ENCODE measurements at places on chromosomes 1 and 21.
A peak's percentile ranks its signal among the peaks of the same experiment; 100 is the strongest.

DNA sequence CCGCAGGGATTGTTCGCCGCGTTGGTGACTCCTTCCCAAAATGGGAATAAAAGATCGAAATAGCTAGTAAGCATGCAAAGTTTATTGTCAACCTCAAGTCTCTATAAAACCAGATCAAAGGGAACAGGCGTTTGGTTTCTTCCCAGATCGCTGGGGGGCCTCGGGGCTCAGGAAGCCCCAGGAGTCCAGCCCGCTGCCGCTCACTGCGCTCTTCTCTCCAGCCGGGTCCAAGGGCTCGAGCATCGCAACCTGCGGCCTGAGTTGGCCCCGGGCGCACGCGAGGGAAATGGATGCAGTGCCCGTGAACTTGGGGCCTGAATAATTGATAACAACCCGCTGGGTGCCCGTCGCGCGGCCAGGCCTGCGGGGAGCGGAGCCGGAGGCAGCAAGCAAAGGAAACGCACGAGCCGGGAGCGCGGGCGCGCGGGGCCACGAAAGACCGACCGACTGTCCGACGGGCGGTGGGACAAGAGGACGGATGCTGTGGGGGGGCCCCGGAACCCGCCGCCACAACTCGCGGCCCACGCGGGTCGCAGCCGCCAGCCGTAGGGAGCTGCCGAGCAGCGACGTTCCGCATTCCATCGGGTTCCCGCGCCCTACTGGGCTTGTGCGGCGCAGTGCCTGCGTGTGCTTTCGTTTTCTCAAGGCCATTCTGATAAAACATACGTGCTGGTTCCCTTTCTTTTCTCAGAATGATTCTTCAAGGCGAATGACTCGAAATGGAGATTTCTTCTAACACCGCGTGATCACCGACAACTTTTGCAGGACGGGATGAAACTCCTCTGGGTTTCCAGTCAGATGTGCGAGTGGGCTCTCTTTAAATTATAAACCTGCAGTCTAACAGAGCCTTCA is 14.0 kb upstream of the ALX3 start:
- peak; percentile 29 for DNase-seq

DNA sequence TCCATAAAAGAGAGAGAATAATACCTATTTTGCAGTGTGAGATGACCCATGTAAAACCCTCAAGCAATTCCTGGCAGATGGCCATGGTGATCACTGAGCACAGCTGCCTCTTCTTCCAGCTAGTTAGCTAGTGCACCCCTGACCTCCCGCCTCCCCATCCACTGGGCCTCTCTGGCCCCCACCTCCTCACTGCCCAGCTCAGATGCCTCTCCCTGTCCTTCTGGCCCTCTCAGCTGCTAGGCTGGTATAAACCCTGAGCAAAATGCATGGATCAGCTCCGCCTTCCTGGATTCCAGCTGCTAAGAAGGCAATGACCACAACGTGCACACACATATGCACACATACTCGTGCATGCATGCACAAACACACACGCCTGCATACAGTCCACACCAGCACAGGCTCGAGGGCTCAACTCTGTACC is 117.2 kb downstream of the DMRTB1 start:
- no peak for DNase-seq

DNA sequence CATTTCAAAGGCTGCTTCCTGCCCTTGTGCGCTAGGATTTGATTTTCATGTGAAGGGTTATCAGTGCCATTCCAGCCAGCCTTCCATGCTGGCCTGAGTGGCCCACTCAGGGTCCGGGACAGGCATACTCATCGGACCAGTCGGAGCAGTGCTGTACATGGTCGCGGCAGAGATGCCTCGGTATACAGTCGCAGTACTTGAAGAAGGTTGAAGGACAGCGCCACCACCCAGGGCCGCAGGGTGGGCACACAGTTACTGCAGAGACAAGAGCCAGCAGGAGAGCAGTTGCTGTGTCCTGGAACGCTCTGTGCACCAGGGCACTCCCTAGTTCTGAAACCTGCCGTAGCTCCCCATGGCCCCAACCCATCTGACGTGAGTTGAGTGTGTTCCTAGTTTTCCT is 9.1 kb downstream of the LDLRAD1 start:
- no peak for DNase-seq

DNA sequence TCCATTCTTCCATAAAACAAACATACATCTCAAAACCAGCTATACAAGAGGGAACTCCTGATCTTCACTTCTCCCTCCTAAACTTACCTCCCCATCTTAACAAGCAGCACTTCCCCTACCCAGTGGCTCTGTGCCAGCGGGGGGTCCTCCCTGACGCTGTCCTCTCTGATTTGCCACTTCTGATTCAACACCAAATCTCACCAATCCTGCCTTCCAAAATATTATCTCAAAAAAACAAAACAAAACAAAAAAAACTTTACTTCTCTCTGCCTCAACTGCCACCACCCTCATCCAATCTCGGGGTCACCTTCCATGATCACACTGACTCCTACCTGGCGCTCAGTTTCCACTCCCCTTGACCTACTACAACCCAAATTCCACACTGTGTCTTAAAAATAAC is 72.8 kb downstream of the SLC45A1 start:
- no peak for DNase-seq

DNA sequence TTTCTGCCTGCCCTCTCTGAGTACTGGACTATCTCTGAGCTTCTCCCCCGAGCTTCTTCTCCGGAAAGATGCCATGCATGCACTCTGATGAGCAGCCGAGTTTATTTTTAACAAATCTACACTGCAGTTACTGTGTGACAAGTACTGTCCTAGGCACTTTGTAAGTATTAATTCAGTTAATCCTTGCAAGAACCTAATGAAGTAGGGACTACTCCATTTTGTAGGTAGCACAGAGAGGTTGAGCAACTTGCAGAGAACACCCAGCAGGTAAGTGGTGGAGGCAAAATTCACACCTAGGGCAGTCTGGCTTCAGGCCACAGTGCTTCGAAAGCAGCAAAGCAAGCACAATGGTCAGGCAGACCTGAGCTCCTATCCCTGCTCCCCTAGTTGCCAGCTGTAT is 3.8 kb upstream of the TAL1 start:
- no peak for DNase-seq

DNA sequence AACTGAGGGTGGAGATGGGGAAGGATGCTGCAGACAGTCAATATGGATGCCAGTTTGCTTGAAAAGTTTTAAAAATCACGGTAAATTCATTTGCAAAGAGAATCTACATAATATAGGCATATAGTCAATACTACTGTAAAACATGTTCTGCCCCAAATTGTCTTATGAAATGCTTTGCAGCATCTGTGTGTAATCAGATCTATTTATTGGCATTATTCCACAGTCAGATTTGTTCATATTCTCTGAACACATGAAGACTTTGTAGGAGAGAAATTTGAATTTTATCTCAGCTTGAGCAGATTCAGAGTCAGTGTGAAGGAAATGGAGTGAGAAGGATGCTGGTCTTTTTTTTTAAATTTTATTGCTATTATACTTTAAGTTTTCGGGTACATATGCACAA is 88.5 kb downstream of the PLPPR4 start:
- DNase-seq: no peak

DNA sequence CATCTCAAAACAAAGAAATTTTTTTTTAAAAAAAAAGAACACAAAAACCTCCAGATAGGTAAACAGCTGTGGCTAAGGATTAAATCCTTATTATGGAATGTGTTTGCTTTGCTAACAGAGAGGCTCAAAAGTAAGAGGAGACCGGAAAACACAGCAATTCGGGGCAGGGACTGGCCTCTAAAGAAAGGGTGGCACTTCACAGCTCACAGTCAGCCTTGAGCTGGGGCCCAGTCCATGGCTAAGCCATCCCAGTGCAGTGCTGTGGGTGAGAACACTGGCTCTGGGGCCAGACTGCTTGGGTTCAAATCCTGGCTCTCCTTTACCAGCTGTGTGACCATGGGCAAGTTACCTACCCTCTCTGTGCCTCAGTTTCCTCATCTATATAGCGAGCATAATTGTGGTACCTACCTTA is 28.2 kb downstream of the KIF17 start:
- no peak for DNase-seq

- no peak for DNase-seq
Observed at GRCh38 chr1:117644696-117645311, 39.0 kb downstream of the TENT5C start.

- no peak for DNase-seq
Observed at GRCh38 chr1:27192039-27192529, 37.2 kb upstream of the SLC9A1 start.

DNA sequence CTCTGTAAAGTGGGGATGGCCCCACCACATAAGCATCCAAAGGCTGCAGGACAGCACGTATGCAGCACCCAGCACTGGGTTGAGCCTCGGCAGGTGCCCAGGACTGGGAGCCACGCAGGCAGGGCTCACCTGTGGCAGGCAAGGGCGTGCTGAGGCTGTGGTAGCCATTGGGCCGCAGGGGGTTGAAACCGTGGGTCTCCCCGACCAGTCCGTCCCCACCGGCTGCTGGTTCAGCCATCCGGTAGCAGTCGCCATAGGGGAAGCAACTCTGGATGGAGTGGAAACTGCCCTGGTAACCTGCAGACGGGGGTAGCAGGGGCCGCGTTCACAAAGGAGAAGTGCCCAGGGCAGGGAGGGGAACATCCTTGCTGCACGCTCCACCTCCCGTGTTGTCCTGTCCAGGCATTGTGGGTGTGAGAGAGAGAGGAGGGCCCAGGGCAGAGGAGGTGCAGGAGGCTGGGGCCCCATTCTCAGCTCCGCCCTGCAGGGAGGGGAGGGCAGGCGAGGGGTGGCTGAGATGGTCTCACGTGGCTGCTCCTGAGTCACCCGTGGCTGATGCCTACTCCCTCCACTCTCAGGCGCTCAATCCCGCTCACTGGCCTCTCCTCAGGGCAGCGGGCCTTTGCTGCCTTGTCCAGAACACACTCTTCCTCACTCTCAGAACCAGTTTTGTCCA is 49.9 kb downstream of the DMRTB1 start:
- DNase-seq: no peak

Data from activated naive CD8-positive, alpha-beta T cell treated with anti-CD3 and anti-CD28 coated beads, Interleukin-2, amount 50 U/mL, for 24 hours (primary cell).